ENCODE measurements at places on chromosomes 5 and 9.

- DNase-seq, result no peak
Observed at GRCh38 chr9:94084314-94084713, at the start of gene PTPDC1. Gene PTPDC1 (plus strand): TSS chr9:94084464. CDS start chr9:94084531, 67 bp downstream.

GRCh38 chr5:168001318-168001717 lies 290.1 kb upstream of the WWC1 start:
- DNase-seq, result no peak

DNA sequence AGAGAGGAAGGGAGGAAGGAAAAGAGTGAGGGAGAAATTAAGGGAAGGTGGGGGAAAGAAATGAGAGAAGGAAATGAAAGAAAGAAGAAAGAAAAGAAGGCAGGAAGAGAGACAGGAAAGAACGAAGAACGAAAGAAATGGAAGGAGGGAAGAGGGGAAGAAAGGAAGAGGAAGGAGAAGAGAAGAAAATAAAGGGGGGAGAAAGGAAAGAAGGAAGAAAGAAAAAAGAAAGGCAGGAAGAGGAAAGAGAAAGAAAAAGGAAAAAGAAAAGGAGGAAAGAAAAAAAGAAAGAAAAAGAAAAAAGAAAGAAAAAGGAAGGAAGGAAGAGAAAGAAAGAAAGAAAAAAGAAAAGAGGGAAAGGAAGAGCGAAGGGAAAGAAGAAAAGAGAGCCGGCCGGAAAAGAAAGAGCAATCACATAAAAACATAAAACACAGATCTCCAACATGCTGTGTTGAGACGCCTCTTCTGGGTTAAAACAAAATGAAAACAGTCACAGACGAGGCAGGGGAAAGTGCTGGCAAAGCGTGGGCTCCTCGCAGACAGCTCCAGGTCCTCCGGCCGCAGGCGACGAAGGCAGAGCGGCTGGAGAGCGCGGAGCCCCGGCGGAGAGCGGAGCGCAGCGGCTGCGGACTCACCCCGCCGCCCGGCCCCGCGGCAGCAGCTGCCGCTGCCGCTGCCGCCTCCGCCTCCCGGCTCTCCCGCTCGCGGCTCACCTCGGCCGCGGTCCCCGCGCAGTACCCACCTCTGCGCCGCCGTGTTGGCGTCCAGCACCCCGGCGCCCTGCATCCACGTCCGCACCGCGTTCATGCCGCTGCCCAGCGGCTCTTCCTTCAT lies 896 bp downstream of the EBF1 start:
- DNase-seq, result peak; percentile 4

GRCh38 chr9:121811751-121812150 lies 160.3 kb downstream of the DAB2IP start:
- DNase-seq, result no peak

DNA sequence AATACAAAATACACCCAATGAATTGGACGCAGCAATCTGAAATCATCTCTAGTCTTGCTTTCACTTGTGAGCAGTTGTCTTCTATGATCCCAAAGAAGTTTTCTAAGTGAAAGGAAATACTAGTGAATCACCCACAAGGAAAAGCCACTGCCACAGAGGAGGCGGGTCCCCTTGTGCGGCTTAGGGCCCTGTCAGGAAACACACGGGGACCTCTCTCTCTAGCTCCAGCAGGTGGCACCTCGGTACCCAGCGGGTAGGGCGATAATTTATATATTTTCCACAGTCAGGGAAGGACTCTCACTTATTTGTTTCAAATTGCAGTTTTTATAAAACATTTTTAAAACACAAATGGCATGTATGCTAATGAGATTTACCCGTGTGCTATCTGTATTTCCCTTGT lies 417.1 kb downstream of the KDM4C start:
- no peak for DNase-seq

- DNase-seq, result no peak
Observed at GRCh38 chr5:7976411-7977190, 107.7 kb downstream of the MTRR start.

DNA sequence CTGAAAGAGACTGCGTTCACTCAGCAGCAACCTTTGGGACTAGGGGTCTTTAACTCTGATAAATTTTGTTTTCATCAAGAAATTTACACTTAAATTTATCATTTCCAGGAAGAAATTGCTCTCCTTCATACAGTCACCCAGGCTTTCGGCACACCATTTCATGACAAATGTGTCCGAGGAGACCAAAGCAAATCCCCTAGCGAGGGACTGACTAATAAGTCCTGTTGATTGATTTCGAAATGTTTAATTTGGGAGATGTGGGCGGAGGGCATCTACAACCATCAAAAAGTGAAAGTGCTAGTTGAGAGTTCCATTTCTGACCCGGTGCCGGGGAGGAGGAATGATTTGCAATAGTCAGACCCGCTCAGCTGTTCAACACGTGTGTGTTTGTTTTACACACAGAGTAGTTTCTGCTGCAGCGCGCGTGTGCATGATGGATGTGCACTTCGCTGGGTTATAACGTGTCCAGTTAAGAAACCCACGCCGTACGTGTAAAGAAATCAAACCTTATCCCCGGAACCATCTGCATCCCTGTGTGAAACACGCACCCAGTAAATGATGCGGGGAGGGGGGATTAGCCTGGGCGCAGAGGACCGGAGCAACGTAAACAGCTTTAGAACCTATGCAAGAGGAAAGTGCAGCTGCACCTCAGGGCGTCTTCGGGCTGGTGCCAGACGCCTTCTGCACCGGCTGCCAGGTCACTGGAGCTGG lies 845 bp upstream of the NR4A3 start:
- DNase-seq, result no peak

GRCh38 chr9:16133556-16134227 lies 580.8 kb downstream of the CCDC171 start:
- DNase-seq, result no peak

DNA sequence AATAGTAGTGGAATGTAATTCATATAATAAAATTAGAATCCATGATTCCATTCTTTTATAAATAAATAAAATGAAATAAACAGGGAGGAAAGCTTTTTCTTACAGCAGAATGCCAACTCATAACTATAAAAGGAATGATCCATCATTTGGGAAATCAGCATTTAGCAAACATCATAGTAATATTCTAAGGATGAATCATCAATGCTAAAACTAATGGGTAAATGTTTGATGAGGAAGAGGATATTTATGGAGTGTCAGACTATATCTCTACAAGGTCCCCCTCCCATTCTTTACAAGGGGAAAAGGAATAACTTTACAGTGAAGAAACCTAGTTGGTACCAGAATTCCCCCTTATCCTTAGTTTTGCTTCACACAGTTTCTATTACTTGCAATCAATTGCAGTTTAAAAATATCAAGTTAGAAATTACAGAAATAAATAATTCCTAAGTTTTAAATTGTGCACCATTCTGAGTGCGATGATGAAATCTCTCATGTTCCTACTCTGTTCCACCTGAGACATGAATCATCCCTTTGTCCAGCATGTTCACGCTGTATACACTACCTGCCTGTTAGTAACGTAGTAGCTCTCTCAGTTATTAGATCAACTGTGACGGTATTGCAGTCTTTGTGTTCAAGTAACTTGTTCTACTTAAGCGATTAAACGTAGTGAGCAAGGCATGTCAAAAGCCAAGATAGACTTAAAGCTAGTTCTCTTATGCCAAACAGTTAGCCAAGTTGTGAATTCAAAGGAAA lies 14.2 kb upstream of the JAKMIP2 start:
- DNase-seq, result no peak

GRCh38 chr9:37283730-37284325 lies 138.7 kb upstream of the GRHPR start:
- no peak for DNase-seq

DNA sequence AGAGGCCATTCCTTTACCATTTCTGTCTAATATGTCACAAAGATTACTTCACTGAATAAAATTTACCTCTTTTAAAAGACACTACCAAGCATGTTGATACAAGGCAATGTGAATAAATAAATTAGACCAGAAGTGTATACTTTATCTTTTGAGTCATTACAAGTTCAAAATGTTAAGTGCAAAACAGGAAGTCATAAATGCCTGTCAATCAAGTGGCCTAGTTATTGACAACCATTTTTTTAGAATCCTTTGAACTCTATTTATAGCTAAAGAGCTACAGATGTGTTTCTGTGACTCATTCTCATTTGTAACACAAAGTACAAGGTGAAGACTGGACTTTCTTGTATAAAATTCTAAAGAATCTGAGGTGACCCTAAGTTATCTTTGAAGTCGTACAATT lies 602.7 kb upstream of the SEMA6A start:
- DNase-seq, result no peak

DNA sequence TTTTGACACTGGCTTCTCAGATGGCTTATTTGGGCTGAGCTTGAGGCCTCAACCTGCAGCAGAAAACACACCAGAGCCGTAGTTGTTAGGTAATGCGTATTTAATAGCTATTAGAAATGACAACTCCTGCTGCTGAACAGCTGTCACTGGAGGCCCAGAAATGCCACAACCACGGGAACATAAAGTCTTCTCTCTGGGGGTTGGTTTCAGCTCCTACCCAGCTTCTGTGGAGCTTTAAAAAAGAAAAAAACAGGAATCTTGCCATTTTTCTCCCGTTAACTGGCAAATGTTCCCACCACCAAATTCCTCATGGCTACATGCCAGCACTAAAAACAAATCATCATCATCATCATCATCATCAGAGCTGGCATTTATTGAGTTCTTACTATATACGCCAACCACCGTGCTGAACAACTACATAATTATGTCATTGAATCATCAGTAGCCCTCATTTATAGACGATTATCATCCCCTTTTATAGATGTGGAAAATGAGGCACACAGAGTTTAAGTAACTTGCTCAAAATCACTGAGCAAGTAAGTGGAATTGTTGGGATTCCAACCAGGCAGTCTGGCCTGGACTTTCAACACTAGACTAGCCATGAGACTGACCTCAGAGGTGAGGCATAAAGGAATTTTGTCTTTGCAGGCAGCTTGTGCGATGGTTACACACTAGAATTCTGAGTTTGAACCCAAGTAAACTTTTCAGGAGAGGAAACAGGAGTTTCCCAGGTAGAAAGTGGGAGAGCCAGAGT lies 185.3 kb upstream of the WWC1 start:
- no peak for DNase-seq

DNA sequence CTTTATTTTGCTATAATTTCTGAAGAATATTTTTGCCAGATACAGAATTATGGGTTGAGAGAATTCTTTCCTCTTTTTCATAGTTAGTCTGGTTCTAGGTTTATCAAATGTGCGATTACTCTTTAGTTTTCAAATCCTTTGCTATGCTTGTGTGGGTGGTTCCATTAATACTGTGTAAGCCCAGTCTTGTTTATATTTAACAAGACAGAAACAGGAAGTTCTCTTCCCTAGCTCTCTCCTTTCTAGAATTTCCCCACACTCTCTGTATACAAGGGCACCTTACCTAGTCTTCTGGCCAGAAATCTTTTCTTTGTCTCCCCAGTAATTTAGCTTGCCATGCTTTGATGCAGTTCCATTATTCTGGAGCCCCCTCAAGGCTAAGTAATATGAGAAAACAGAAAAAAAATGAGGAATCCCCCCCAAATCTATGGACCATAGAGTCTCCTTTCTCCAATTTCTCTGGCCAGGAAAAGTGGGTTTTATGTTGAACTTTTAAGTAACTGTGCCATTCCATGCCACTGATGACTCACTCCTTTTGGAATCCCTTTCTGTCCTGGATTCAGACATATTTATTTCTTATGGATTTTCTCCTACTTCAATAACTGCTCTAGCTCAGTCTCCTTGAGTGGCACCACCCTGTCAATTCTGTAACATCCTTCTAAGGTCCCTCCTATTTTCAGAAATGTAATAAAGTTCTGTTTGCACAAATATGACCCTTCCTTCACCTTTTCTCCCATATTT lies 1714.1 kb downstream of the EFNA5 start:
- DNase-seq, result no peak

DNA sequence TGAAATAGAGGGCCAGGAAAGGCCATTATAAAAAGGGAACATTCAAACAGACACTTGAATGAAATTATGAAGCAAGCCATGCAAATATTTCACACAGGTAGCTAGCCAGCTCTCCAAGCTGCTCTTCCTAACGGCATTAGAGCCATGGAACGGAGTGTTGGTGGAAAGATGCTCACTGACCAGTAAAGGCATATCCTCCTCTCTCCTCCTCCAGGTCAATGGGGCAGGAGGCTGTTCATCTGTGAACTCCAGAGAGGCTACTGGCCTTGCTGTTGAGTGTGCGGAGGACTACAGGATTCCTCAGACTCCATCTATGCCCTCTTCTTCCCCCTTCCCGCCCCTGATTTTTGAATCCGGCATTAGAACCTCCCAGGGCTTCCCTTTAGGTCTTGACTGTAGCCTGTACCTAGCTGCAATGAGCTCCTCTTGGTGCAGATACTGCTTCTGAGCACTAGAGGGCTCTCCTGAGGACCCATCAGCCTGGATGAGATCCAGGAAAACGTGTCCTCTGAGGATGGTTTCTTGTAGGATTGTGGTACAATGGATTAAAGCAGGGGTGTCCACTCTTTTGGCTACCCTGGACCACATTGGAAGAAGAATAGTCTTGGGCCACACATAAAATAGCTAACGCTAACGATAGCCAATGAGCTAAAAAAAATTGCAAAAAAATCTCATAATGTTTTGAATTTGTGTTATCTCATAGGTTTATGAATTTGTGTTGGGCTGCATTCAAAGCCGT lies 162.2 kb downstream of the SREK1 start:
- no peak for DNase-seq

- no peak for DNase-seq
Observed at GRCh38 chr9:108254236-108254635, 601.5 kb downstream of the ACTL7B start.

GRCh38 chr5:82519558-82519957 lies 241.4 kb upstream of the RPS23 start:
- DNase-seq, result no peak
